T-helper 9 cell (primary cell): ENCODE measurements at places on chromosomes 4 and X.
A peak's percentile ranks its signal among the peaks of the same experiment; 100 is the strongest.

DNA sequence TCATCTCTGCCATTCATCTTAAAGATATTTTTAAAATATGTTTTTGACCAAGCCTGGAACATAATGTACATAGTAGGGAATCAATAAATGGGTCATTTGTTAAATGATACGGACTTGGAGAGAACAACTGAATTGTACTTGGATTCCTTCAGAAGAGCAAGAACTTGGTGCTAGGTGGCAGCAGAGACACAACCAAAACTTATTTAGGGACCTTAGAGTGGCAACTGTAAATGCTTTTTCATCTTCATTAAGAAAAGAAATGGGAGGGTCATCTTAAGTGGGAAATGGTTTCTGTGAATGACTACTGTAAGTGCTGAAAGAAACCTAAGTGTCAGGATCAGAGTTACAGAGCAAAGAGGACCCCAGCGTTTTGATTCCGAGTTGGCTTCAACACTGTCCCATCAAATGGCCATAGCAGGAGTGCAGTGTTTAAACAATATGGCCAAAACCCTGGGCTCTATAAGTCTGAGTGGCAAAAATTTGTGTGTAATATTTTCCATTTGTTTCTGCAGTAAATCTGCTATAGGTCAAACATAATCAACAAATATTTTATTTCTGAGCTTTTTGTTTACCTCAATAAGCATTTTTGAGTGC lies 213.6 kb downstream of the PALLD start:
- DNase-seq, result no peak

DNA sequence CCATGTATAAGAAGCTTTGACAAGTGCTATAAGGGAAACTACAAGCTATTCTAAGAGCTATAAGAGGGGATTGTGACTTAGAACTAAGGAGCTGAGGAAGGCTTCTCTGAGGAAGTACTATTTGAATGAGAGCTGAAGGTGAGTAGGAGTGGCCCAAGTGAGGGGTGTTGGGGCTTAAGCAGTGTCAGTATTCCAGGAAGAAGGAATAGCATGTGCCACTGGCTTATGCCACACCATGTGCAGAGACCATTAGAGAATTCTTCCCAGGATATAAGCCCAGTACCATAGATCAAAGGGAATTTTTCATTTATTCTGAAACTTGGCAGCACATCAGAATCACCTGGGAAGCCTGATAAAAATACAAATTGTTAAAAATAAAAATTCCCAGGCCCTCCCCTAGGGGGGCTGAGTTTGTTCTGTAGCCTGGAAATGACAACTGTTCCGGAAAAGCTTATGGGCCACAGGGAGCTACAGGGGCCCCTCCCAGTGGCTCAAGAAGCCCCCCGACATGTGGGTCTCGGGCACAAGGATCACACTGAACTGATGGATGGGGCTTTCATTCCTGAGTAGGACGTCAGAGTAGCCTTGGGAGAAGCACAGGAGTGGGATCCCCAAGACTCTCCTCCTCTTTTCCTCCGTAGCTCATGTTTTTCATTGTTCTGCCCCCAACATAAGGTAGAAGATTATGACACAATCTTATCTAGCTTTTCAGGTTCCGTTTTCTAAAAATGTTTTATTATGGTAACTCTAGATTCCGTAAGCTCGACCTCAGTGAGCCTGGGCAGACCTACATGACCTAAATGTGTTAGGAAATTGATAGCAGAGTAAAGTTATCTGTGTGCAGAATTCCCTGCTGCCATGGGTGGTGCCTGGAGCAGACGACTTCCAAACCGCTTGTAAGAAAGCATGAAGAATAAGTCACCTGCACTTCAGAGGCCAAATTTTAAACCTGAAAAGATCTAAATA lies 119.3 kb downstream of the AFF1 start:
- DNase-seq, result no peak

GRCh38 chrX:150219374-150220185 lies 143.5 kb upstream of the MAMLD1 start:
- no peak for DNase-seq

GRCh38 chrX:17323397-17323796 lies 51.6 kb upstream of the NHS start:
- DNase-seq, result no peak

- DNase-seq, result no peak
These were observed 148.4 kb upstream of the FGF16 start for GRCh38 chrX:77298790-77299189.

DNA sequence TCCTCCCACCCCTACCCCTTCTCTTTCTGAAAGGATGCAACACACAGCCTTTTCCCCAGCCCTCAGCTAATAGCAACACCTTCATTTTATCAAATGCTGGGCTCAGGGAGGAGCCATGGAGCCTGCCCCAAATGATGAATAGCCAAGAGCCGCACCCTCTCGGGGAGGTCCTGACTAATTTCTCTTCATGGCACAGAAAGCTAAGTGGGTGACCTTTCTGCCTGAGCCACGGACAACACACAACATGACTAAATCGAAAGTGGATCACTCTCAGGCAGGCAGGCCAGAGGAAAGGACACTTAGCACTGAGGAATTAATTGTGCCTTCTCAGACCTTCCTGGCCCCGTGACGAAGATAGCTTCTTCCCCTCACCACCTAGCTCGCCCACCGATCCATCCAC lies 165.1 kb upstream of the RAI2 start:
- DNase-seq, result no peak

- DNase-seq, result no peak
These were observed 45.6 kb downstream of the ATRX start for GRCh38 chrX:77740376-77740905.

GRCh38 chrX:1417921-1418771 lies 26.2 kb upstream of the SLC25A6 start:
- DNase-seq, result no peak

DNA sequence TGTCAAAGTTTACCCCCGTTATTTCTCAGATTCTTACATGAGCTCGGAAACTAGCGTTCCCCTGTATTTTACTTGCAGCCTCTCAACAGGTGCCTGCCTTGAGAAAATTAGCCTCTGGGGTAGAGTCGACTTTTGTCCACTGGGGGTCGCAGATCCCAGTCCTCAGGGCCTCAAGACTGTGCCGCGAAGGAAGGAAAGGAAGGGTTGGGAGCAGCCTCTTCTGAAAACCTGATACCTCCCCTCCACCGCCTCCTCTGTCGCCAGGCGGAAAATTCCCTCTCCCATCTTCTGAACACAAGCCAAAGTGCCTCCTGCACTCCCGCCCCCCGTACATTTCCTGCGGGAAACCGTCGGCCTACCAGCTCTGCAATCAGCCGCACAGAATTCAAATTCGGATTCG lies 44.4 kb upstream of the TMSB15B start:
- DNase-seq, result peak; percentile 26

- DNase-seq, result no peak
These were observed 56.0 kb downstream of the SPRY1 start for GRCh38 chr4:123452616-123453015.

DNA sequence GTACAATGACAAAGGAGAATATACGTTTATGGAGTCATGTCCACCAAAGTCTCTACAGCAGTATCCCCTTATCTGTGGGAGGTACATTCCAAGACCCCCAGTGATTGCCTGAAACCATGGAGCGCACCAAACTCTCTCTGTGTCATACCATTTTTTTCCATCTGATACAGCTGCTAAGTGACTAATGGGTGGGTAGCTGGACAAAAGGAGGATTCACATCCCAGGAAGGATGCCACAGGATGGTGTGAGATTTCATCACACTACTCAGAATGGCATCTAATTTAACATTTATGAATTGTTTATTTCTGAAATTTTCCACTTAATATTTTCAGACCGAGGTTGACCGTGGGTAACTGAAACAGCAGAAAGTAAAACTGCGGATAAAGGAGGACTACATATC lies 49.8 kb upstream of the AGA start:
- DNase-seq, result no peak

DNA sequence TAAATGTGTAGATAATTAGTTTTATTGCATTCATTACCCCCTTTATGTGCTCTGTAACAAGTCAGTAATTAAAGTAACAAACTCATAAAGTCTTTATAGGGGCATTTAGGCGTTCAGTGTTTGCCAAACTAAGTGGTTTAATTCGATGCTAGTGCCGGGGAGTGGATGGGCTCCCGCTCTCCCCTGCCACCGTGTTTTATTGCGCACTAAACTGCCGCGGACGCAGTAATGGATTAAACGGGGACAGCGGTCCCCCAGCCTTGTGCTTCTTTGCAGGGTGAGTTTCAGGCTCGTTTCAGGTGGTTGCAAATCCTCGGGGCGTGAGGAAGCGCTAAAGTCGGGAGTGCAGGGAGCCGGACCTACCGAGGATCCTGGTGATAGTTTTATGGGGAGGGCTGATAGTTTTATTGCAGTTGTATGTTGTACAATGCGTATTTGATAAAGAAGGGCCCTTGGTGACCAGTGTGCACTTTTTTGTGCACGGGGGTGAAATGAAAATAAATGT lies 1.6 kb upstream of the PHOX2B start:
- DNase-seq, result no peak

DNA sequence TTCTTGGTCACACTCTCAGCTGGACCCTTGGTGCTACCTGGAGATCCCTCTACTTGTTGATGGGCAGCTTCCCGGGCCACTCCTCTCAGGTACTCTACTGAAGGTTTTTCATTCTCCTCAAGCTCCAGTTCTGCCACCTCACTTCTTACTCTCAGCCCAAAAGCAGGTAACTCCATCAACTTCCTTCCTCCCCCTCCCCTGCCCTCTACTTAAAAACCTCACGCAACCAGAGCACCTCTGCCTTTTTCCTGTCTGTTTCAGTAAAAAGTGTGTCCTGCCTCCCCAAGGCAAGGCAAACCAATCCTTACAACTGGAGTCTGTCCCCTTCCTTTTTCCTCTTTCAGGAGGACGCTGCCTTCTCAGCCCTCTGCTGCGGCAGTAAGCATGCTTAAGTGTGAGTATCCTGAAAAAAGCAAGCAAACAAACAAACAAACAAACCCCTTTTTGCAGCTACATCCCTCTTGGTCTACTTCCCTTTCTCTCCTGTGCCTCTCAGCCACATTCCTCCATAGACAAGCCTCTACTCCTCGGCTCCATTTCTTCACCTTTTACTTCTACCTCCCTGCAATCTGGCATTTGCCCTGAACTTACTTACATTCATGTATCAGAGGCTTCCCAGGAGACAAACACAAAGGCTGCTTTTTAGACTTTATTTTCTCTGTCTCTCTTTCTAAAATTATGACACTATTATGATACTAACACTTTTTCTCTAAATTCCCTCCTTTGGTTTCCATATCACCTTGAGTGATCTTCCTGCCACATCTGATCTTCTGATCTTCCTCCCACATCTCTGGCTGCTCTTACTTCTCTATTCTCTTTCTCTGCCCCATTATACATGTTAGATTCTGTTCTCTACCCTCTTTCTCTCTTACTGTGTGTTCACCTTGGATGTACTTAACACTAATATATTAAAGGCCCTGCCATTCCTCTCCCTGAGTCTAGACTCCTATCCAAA lies 5.4 kb downstream of the ALPK1 start:
- DNase-seq, result no peak

DNA sequence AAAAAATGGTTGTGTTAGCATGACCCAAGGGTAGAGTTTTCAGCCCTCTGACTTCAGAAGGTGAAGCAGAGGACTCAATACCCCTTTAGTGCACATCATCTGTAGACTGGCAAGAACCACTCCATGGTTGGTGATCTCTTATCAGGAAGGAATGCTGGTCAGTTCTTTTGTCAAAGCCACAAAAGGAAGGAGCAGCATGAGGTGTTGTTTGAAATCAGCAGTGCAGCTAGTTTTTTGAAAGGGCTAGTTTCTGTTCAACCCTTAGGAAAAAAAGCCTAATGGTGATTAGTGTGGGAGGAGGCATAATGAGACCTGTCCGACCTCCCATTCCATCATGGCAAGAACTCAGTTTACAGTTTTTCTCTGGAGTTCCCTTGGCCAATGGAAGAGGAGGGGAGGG lies 362.0 kb upstream of the CT83 start:
- DNase-seq, result no peak

DNA sequence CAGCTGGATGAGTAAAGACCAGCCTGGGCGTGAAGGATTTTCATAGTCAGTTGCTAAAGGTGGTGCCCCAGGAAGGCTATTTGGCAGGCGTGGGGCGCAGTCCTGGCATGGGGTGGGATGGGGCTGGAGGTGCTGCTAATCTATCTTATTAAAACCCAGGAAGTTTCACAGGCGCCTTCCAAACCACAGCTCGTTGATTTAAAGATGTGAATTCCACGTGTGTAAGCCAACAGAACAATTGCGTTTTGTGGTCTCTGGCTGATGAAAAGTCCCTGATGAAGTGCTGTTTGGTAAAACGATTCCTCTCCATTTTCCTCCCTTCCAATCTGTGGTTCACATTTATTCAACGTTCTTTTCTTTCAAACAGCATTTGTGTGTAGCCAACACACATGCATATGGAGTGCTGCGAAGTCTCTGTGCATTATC lies 105.0 kb downstream of the TBL1X start:
- no peak for DNase-seq

DNA sequence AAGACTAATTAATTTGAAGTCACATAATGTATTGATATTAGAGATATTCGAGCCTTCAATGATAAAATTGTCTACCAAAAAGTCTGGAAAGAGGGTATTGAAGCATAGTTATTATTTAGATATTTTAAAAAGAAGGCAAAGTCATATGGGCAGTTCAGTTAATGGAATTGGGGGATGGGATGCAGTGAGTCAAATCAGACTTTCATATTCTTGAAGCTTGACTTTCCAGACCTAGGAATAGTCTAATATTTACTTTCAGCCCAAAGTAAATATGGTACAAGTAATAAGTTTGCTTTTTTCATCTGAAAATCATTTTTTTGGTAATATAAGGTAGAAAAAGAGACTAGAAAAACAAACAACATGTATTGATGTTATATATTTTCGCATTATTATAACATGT lies 2017.8 kb downstream of the C4orf33 start:
- DNase-seq, result no peak

DNA sequence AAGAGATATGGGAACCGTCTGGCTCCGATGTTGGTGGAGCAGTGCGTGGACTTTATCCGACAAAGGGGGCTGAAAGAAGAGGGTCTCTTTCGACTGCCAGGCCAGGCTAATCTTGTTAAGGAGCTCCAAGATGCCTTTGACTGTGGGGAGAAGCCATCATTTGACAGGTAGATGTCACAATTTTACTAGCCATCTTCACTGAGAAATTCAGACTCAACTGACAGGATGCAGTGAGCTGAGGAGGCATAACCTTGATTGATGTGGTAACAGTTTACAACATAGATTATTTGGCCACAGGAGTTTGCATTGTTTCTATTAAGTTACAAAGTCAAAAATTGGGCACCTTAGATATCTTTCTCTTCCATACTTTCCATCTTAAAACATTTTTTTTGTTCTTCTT lies 417.7 kb downstream of the MAPK10 start:
- DNase-seq, result no peak
